ENCODE measurements at places on chromosomes 16 and 17.
A peak's percentile ranks its signal among the peaks of the same experiment; 100 is the strongest.

GRCh38 chr17:77688369-77688768 is 270.1 kb upstream of the TNRC6C start:
- no peak for DNase-seq

DNA sequence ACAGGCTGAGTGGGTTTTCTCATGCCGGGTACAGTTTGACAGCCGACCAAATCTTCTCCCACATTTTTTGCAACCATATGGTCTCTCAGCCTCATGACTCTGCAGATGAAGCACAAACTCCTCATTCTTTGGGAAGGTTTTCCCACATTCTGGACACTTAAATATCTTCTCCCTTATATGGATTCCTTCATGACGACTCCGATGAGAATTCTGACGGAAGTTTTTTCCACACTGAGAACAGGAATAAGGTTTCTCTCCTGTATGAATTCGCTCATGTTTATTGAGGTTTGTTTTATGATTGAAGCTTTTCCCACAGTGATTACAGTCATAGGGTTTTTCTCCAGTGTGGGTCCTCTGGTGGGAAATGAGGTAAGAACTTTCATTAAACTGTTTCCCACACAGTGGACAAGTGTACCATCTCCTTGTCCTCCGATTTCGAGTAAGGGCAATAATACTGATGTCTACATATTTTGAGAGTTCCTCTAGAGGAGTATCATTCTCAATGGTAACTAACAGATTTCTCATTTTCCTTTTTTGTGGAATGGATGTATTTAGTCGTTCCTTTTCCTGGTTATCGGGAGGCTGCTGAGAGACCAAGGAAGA is 10.9 kb downstream of the ZNF200 start:
- DNase-seq = no peak

DNA sequence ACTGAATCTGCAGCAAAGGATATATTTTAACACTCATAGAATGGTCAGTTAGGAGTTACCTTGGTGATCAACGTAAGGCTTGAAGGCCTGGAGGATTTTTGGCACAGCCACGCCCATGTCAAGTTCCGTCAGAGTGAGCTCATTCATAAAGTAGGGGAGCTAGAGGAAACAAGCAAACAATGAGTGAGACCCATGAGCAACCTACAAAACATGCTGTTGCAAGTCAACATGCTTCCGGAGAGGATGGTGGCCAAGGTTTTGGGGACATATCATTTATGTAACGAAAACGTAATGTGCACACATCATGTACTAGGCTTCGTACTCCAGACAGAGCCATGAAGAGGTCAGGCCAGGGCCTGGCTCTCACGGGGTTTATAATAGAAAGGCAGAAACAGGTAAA is 41.1 kb upstream of the ERN1 start:
- DNase-seq = no peak

- DNase-seq = no peak
These were observed at the start of gene KRTAP4-1 for GRCh38 chr17:41184480-41184961. KRTAP4-1 (minus strand) TSS chr17:41184911; CDS start chr17:41184854, 57 bp downstream.

GRCh38 chr16:21053590-21053989 is 97.1 kb downstream of the DNAH3 start:
- DNase-seq = no peak

GRCh38 chr16:46947900-46948547 is 25.4 kb downstream of the DNAJA2 start:
- peak; percentile 30 for DNase-seq

DNA sequence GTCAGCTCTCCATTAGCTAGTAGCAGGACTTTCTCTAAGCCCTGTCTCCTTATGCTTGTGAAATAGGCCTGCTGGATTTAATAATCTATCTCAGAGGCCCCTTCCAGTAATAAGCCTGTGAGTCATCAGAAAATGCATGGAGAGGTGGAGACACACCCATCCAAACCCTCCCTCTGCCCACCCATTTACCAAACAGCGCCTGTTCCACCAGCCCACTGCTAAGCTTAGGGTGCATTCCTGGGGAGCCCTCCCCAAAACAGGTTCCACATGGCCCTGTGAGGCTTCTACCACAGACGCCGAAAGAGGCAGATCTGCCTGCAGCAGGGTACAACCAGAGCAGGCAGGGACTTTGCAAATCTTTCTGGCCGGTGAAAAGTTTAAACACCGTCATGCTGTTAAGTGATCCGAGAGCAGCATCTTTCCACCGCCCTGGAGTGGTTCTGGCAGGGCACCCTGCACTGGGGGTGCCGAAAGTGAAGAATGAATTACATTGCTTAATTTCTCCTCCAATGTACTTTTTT is 99.3 kb downstream of the GAS7 start:
- peak; percentile 93 for DNase-seq

- peak; percentile 79 for DNase-seq
These were observed 12.3 kb downstream of the FOXL1 start for GRCh38 chr16:86590501-86591144.

GRCh38 chr17:10357768-10358167 is 15.0 kb downstream of the MYH13 start:
- no peak for DNase-seq

DNA sequence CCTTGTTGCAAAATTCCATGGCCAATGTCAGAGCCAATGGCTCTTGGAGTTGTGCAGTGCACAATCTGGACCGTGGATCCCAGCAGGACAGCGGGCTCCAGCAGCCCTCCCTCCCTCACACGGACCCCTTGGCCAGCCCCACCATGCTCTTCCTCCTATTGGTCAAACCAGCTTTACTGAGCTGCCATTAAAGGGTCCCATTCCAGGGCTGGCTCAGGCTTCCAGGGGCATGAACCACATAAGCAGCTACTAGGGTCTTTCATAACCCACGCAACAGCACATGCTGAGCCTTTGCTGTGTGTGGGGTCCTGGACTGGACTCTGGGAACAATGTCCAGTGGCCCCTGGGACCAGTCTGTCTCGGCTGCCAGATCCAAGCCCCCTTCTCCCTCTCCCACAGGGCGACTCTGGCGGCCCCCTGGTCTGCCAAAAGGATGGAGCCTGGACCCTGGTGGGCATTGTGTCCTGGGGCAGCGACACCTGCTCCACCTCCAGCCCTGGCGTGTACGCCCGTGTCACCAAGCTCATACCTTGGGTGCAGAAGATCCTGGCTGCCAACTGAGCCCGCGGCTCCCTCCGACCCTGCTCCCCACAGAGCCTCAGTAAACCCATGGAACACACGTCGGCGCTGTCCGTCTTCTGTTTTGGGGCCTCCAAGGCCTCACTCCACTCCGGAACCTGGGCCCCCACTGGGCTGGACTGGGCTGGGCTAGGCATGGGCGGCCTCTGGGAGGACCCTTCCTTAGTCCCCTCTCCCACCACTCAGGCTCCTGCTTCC is 5.7 kb downstream of the CTRB1 start:
- no peak for DNase-seq

GRCh38 chr17:74467221-74467951 is 952 bp downstream of the CD300A start:
- no peak for DNase-seq

DNA sequence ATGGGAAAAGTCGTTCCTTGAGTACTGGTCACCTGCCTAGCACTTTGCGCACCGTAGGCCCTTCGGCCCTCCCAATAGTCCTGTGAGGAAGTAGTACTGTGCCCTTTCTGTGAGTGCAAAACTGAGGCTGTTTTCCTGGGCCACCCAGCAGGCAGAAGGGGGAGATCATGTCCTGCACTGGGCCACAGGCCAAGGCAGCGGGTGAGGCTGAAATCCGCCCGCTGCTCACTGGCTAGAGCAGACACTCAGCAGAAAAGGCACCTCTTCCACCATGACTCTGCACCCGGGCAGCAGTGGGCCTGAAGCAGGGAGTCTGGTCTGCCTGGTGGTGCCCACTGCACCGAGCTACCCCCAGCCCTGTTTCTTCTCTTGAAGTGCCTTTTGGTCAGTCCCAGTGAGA is 20.2 kb downstream of the METTL22 start:
- no peak for DNase-seq
